ENCODE measurements at places on chromosomes 1 and 21.

GRCh38 chr1:60427194-60427593 is 353.6 kb upstream of the C1orf87 start:
- DNase-seq = no peak

- DNase-seq = no peak
Measured at GRCh38 chr1:237041461-237041794, 556 bp upstream of the RYR2 start.

- no peak for DNase-seq
Measured at GRCh38 chr21:42833859-42834725, 45.2 kb downstream of the WDR4 start.

DNA sequence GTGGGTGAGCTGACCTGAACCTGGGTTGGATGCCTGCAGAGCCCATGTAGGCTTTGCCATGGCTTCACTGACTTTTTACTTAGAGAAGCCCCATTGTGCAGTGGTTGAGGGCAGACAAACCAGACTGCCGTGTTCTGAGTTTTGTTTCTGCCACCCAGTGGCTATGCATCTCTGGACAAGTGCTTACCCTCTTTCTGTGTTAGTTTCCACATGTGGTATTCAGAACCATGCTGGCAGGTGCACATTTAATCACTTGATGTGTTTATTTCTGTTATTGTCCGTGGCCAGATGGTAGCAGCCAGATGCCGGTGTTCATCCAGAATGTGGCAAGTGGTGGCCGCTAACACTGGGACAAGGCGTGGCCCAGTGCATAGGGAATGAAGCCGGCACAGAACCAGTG is 10.3 kb upstream of the PTPN7 start:
- no peak for DNase-seq

DNA sequence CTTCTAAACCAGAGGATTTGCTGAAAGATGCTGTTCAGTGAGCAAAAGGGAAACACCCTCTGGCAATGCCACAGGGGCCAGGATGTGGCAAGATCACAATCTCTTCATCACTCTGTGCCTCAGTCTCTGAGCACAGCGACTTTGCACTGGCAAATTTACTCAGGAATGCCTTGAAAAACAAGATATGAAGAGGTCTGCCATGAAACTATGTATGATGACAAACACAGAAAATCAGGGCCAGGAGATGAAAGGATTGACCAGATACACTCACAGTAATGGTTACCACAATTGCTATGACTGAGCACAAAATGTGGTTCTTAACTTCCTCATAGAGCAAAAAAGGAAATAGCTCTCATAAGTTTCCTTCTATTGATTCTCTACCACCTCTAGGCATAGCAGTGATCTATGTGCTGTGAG is 5.8 kb downstream of the TTC13 start:
- DNase-seq = peak; percentile 72

DNA sequence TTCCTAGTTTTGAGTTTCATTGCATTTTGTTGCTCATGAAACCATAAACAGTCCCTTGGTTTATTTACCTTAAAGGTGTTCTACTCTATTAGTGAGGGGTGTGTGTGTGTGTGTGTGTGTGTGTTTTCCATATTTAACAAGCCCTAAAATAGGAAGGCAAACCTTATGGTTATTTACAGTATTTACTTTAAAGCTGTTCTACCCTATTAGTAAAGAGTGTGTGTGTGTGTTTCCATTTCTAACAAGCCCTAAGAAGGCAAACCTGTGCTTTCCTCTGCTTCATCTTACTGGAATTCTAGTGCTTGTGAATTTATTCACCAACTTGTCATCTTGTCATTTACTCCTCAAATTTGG is 53.6 kb downstream of the CTTNBP2NL start:
- DNase-seq = no peak

DNA sequence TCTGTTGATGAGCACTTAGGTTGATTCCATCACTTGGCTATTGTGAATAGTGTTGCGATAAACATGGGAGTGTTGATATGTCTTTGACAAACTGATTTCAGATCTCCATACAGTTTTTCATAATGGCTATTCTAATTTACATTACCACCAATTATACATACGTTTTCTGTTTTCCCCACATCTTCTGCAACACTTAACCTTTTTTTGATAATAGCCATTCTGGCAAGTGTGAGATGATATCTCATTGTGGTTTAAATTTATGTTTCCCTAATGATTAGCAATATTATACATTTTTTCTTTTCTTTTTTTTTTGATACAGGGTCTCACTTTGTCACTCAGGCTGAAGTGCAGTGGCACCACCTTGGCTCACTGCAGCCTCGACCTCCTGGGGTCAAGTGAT is 17.0 kb downstream of the SNRPE start:
- DNase-seq = no peak

GRCh38 chr1:210587566-210587965 is 258.9 kb downstream of the HHAT start:
- DNase-seq = peak; percentile 60

GRCh38 chr1:228358039-228358763 is 48.4 kb downstream of the TRIM11 start:
- DNase-seq = peak; percentile 10

Measured in RPMI7951 (cell line).